Lower leg skin (tissue), 4 donors: ENCODE measurements at places on chromosomes 7 and 10.

DNA sequence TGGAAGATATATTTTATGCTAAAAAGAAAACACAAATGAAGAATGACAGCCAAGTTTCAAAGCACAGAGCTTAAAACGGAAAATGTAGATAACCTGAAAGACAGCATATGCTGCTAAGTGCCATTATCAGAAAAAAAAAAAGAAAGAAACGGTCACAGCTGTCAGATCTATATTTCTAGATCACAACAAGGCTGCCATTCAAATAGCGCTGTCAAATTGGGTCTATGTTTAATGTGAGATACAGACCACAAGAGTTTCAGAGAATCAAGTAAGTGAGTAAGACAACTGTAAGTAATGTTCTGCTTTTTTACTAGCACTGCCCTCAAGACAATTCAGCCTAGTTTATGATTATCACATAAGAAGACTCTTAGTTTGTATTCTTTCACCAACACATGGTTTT lies 66.1 kb upstream of the RNF148 start:
- no peak for DNase-seq

DNA sequence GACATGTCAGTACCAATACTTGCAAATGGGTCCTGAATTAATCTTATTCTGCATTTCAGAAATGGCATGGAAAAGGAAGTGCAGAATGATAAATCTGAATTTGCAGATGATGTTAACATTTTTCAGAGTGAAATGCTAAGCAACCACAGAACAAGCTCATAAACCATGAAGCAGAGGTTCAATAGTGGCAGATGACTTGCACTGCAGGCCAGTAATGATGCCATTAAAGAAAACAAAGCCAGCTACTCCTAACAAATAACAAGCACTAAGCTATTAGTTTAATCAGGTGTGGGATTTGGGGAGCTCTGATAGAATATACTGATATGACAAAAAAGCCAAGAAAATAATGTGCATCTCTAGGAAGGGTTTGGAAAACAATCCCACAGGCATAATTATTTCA lies 85.4 kb downstream of the FAM13C start:
- no peak for DNase-seq

- no peak for DNase-seq
Observed at GRCh38 chr7:145143685-145144084, 307.8 kb upstream of the TPK1 start.

- peak; percentile 77 for DNase-seq
Observed at GRCh38 chr7:5425507-5426225, 2.0 kb upstream of the TNRC18 start.

- no peak for DNase-seq
Observed at GRCh38 chr10:90484518-90484917, 373.3 kb downstream of the HTR7 start.

- no peak for DNase-seq
Observed at GRCh38 chr10:119030421-119031250, 1.1 kb downstream of the NANOS1 start.

GRCh38 chr10:45460235-45460878 lies 86.3 kb downstream of the ALOX5 start:
- no peak for DNase-seq
